Left hindlimb (tissue), 1 donor: ENCODE measurements at places on chromosomes 4 and X.

GRCh38 chr4:11366859-11367258 is 61.8 kb downstream of the HS3ST1 start:
- DNase-seq = no peak

DNA sequence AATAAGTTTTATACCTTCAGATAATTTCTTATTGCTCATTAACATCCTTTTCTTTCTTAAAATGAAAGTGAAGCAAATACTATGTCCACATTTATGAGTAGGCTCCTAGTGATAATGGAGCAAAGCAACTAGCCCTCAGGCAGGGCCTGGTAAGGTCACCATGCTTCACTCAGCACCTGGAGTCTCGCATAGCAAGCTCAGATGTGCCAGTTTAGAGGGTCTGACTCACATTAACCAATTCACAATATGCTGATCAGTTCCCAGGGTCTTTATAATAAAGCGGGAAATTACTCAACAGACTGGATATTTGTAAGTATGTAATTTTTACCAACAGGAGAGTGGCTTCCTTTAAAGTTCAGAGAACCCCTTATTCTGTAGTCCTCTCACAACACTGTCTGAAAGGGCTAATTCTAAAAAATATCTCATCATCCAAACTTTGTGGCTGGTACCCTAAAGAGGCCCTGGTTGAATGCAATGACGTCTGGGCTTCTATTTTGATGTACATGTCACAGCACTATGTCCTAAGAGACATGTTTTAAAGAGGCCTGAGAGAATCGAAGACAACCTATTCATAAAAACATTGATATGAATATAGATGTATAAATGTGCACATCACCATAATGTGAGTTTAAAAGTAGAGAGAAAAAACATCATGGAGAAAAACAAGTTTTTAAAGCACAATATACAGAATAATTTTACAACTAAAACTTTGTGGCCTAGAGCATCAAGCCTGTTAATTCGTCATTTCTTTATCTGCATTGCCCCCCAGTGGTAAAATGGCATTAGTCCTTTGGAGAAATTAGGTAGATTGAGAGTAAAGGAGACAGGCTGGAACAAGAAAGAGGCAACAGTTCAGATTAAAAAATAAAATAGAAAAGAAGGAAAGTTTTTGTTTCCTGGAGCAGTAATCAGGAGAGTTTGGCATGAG is 44.3 kb downstream of the IL21 start:
- DNase-seq = no peak

DNA sequence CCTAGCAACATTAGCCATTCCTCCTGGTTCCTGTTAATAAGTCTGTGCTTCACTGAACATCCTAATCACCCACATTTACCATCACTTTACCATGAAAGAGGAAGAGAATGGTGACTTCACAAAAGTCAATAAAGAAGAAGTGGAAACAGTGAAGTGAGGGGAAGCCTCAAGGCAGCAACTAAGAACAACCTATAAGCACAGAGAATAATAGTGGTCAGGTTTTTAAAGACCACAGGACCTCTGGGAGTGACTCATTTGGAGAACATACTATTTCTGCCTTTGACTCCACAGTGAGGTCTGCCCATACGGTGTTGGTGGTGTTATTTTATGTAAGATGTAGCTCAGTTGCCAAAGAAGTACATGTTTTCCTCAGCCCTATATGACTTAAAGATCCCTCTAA is 86.0 kb upstream of the TET2 start:
- DNase-seq = no peak

DNA sequence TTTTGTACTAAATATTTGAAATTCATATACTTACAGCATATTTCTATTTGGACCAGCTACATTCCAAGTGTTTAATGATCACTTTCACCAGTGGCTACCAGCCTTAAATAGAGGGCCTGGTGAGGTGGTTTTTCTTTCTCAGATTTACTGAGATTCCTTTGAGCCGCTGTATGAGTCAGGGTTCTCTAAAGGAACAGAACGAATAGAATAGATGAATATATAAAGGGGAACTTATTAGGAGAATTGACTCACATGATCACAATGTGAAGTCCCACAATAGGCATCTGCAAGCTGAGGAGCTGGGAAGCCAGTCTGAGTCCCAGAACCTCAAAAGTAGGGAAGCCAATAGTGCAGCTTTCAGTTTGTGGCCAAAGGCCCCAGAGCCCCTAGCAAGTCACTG is 146.2 kb upstream of the TLL1 start:
- DNase-seq = no peak

- no peak for DNase-seq
These were observed 4.3 kb upstream of the FRMPD3 start for GRCh38 chrX:107445146-107445545.

DNA sequence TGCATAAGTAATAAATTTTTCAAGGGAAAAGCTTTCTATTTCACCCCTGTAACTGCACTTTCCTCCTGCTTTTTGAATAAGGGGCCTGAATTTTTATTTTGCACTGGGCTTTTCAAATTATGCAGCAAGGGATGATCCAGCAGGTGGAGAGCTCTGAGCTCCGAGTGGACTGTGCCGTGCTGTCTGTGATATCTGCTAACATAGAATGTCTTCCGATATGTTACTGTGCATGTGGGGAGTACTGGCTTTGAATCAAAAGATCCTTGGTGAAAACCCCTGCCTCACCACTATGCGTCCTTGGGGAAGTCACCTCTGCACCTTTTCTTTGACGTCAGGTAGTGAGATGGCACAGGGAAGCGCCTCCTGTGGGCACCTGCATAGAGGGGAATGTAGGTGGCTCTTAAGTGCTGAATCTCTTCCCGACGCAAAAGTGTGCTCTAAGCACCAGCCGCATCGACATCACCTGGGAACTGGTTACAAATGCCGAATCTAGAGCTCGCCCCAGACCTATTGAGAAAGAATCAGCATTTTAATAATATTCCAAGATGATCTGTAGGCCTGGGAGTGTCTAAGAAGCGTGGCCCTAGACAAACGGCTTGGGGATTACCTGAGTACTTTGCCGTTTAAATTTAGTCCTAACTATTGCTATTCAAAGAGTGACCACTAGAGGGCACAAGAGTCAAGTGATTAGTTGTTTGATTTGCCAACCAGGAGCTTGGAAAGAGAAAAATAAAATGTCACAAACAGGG is 19.2 kb upstream of the WFS1 start:
- DNase-seq = no peak

- no peak for DNase-seq
These were observed 24.9 kb downstream of the WDR1 start for GRCh38 chr4:10091531-10092181.

DNA sequence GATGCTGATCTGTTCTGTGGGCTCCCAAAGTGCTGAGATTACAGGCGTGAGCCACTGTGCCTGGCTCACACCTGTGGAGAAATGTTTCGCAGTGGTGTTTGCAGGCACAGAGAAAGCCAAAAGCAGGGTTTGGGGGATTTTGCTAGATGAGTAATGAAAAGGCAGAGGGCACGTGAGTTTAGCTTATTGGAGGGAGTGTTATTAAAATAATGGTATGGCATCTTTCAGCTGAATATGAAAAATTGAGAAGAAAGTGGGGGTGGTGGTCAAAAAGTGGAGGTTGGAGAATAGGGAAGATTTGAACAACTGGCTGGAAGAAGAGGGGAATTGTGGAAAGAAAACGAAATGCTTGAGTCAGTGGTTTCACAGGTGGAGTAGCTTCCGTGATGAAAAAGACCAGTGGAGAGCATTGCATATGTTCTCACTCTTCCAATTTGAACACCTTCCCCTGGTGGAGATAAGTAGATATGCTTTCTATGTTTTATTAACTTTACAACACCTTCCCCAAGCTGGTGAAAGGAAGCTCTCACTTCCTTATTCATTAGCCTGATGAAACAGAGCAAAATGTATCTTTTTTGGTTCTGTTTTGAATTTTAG is 1.1 kb upstream of the CHST7 start:
- DNase-seq = no peak

DNA sequence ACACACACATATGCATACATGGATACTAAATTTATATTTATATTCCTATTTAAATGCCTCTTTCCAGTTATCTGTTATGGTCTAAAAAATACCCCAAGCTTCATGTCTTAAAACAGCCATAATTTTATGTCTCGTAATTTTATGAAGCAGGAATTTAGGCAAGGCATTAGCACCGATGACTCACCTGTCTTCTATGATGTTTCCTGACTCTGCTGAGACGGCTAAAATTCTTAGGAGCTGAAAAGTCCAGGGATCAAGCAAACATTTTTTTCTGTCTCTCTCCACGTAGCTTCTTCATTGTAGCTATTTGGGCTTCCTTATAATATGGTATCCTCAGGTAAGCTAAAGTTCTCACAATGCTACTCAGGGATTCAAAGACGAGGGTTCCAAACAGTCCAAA is 930.3 kb downstream of the STIM2 start:
- DNase-seq = no peak

GRCh38 chr4:186931519-186931918 is 207.9 kb upstream of the FAT1 start:
- no peak for DNase-seq

- no peak for DNase-seq
These were observed 534.7 kb downstream of the KCNIP4 start for GRCh38 chr4:21413807-21414370.
